T-helper 2 cell (primary cell): ENCODE measurements at places on chromosomes 7 and 10.

DNA sequence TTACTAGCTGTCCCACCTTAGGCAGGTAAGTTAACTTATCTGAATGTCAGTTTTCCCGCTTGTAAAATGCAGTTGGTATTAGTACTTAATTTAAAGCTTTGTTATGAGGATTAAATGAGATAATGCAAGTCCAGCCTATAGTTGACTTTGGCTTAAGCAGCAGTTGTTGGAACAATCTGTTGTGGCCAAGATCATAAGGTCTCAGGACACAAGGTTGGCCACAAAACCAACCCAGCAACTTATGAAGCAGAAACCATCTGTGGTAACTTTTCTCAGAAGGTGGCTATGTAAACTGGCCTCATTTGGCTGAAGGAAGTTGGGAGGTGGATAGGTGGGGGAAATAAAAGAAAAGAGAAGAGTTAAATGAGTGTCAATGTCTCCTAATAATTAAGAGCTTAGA is 29.4 kb downstream of the ENTPD1 start:
- DNase-seq: no peak

- no peak for DNase-seq
Observed at GRCh38 chr7:83976302-83976701, 218.3 kb downstream of the SEMA3A start.

- DNase-seq: no peak
Observed at GRCh38 chr7:13749636-13750035, 239.8 kb downstream of the ETV1 start.

DNA sequence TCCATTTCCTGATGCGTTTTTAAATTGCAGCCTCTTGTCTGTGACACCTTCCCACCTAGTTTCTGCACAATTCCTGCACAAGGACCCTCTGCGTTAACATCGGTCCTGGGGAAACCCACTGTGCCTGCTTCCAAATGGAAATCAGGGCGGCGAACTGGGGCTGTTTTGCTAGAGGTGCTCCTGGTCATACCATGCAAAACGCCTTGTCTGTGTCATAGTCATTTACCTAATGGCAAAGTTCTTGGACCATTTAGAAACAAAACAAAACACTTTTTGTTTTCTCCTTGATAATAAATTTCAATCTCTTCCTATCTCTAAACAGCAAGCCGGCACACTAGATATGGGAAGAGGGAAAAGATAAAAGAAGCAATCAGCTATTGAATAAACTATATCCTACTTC is 206.9 kb upstream of the KLF14 start:
- DNase-seq: no peak

GRCh38 chr10:36375107-36375506 is 733.0 kb upstream of the FZD8 start:
- DNase-seq: no peak

GRCh38 chr7:69550991-69551390 is 47.3 kb upstream of the AUTS2 start:
- DNase-seq: no peak

GRCh38 chr7:15845461-15845860 is 159.0 kb upstream of the MEOX2 start:
- no peak for DNase-seq

DNA sequence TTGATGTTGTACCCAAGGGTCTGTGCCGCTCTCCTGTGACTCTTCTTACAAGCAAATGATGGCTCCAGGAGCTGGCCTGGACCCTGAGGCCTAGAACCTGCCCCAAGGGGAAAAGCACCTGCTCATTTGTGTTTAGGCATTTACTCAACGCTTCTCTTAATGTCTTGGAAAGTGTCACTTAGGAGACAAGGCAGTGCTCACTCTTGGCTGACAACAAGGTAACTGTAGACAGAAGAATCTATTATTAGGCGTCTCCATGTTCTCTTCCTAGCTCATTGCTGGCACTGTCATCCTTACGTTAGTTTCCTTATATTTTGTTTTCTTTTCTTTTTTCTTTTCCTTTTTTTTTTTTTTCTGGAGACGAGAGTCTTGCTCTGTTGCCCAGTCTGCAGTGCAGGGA is 38.1 kb upstream of the SUN1 start:
- no peak for DNase-seq

DNA sequence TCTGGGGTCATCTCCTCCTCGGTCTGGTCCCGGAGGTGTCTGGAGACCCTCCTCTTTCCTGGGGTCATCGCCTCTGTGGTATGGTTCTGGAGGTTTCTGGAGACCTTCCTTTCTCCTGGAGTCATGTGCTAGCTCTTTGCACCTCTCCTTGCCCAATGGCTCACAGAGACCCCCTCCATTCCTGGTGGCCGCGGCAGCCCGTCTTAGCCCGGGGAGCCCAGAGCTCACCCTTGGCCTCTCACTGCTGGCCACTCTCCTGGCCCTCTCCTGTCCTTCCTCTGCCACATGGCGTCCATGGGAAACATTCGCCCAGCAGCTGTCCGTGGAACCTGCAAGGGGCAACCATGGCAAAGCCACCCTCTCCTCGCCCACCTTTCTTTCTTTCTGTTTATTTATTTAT is 20.2 kb upstream of the FOXL3 start:
- DNase-seq: no peak
